Naive B cell (primary cell): ENCODE measurements at places on chromosomes 4 and X.

GRCh38 chr4:116343809-116344208, 741.6 kb downstream of the TRAM1L1 start:
- DNase-seq, result no peak

DNA sequence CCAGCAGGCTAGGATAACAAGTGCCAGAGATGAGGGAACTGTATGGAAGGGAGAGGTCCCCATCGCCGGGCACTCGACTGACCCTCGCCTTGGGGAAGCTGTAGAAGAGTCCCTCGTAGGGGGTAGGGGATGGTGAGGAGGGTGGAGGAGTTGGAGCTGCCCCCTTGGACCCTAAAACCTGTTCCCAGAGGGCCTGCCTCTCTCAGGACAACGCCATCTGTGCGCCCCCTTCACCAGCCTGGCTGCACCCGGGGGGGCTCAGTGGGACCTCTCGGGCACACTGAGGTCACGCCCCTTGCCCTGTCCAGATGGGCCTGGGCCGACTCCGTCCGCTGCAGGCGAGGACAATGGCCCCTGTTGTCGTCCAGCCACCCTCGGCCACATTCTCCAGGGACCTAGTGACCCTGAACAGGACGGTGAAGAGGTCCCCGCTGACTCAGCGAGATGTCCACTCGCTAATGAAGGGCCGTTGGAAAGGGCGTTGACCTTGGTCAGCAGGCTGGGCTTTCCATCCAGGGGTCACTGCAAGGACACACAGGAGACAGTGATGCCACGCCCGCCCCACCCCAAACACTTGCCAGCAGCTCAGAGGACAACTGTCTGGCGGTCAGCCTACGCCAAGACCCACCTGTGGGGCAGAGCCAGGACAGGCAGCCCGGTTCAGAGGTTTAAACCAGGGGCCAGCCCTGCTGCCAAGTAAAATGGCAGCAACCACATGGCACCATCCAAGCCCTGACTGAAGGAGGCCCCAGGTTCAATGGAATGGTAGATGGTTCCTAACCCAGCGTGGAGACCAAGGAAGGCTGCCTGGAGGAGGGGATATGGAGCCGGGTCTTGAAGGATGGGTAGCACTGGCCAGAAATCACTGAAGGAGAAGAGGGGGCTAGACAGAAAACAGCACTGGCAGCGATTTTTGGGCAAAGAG, 51.2 kb downstream of the HMX1 start:
- no peak for DNase-seq

DNA sequence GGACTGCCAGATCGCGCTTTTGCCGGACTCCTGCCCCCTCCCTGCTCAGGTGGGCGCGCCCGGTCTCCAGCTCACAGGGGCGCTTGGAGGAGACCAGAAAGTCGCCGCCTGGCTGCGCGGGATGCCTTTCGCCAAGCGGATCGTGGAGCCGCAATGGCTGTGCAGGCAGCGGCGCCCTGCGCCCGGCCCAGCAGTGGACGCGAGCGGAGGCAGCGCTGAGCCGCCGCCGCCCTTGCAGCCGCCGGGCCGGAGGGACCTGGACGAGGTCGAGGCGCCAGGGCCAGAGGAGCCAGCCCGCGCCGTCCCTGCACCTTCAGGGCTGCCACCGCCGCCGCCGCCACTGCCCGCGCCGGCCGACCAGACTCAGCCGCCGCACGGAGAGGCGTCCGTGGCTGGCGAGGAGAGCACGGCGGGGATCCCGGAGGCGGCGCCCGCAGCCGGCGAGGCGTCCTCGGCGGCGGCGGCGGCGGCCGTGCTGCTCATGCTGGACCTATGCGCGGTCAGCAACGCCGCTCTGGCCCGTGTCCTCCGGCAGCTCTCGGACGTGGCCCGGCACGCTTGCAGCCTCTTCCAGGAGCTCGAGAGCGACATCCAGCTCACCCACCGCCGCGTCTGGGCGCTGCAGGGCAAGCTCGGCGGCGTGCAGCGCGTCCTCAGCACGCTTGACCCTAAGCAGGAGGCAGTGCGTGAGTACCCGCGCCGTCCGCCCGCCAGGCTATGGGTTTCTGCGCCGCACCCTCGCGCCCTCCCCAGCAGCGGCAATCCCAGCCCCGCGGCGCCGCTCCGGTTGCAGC, 834 bp downstream of the NHS start:
- DNase-seq, result no peak

DNA sequence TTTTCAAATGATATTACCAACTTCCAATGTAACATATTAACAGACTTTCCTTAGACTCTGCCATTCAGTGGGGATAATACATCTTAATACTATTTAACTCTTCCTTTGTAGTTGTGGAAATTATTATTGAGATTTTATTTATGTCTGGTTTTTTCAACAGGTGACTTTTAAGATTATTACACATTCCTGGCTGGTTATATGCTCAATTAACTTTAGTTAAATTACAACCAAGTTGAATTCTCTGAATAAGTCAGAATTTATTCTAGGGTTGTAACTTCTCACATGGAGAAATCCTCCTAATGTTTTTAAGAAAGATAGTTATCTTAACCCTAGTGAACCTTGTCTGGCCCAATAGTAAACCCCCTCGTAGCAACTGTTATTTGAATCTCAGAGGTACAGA, 107.3 kb downstream of the SLC10A6 start:
- DNase-seq, result no peak

GRCh38 chrX:45400027-45400779, 199.5 kb upstream of the DIPK2B start:
- DNase-seq, result no peak

DNA sequence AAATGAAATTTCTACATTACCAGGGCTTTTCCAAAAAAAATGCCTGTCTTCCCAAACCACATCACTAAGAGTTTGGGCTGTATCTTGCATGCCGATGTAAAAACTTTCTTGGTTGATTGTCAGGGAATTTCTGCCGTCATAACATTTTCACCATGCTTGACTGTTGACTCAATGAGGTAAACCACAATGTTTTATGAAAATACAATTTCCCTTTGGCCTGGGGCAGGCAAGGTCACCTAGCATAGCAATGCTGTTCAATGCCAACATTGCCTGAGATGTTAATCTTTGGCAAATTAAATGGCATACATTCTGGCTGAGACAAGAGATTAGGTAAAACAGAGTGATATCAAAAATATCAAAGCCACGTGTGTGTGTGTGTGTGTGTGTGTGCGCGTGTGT, 137.1 kb upstream of the TBL1X start:
- no peak for DNase-seq
